ENCODE measurements at places on chromosomes 5 and 9.

GRCh38 chr9:92965061-92965758 is 17.9 kb downstream of the FGD3 start:
- no peak for DNase-seq

- DNase-seq: no peak
Measured at GRCh38 chr5:62718324-62718723, 139.7 kb downstream of the LRRC70 start.

DNA sequence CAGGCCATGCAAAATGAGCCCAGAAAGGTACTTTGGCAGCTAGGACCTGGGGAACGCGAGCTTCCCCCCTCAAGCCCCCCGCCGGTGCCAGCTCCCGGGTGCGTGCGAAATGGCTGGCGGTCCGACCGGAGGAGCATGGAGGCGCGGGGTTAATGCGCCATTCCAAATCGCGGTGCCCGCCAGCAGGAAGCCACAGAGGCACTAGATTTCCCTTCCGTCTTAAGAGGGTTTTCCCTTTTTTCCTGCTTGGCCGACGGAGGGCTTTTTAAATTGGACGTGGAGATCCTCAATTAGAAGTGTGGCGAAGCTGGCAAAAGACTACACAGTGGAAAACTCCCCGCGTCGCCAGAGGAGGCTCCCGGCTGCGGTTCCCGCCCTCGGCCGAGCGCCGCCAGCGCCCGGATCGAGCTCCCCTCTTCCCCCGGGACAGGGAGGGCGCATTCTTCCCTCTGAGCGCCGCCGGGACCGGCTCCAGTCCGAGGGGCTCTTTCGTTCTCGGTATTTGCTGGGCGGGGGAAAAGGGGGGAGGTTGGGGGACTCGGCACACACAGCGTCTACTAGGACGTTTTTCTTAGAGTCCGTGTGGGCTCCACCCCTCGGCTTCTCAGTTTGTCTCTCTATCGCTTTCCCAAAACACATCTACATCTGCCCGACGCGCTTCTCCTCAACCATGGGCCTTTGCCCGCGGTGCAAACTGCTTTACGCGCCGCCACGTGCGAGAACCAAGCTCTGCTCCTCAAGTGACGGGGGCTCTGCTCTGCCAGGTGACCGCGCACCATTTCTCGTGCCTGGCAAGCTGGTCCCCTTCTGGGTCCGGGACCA is 3.0 kb downstream of the GDNF start:
- DNase-seq: no peak

DNA sequence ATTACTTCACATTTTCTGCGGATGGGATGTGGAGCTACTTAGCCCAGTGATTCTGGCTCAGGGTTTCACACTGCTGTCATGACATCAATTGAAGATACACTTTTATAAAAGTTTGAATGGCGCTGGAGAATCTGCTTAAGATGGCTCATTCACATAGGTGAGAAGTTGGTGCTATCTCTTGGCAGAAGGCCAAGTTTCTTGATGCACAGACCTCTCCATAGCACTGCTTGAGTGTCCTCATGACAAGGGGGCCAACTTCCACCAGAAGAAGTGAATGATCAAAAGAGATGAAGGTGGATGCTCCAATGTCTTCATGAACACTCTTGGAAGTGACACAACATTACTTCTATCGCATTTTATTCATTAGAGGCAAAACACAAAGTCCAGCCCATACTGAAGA is 403.7 kb upstream of the CCNG1 start:
- DNase-seq: no peak

DNA sequence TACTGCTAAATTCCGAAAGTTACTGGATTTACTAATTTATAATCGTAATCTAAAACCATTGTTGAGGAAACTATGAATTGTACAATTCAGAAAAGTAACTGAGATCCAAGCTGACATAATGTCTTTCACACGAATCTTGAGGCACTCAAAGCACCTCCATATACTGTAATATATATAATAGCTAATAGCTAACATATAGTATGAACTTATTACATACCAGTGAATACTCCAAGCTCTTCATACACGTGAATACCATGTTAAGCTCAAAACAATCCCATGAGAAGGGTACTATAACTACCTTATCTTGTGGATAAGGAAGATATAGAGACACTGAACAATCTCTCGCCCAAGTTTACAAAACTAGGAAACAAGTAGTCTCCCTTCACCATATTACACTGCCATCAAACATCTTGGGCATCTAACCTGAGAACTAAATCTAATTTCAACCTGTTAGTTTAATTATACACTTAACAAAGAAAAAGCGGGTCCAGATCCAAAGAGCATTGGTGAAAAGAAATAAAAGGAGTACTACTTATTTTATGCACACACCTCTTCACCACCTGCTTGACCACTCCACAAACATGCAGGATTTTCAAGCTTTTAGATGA is 1.0 kb downstream of the NUDCD2 start:
- no peak for DNase-seq

GRCh38 chr9:28064241-28064815 is 491.0 kb upstream of the C9orf72 start:
- no peak for DNase-seq

- DNase-seq: no peak
Measured at GRCh38 chr9:86405926-86406325, 51.7 kb upstream of the TUT7 start.

GRCh38 chr5:134551901-134552300 is 26.4 kb downstream of the JADE2 start:
- DNase-seq: no peak

GRCh38 chr5:165108809-165109208 is 1603.4 kb downstream of the MAT2B start:
- no peak for DNase-seq

GRCh38 chr5:179306191-179307012 is 38.9 kb downstream of the ADAMTS2 start:
- no peak for DNase-seq

DNA sequence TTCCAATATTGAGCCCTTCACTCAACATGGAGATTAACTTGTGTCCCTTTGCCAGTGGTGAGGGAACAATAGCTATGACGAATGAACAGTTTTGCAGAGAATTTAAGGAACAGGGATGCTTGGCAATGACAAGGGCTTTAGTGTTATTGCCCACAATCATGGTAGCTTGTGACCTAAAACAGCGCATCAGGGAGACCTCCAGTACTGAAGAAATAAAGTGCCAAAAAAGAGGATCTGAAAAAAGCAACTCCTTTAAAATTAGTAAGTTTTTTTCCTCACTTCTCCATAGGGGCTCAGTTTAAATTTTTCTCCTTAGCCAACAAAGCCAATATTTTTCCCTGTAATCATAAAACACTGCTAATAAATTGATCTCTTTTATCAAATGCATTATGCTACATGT is 41.8 kb upstream of the PAM start:
- no peak for DNase-seq

DNA sequence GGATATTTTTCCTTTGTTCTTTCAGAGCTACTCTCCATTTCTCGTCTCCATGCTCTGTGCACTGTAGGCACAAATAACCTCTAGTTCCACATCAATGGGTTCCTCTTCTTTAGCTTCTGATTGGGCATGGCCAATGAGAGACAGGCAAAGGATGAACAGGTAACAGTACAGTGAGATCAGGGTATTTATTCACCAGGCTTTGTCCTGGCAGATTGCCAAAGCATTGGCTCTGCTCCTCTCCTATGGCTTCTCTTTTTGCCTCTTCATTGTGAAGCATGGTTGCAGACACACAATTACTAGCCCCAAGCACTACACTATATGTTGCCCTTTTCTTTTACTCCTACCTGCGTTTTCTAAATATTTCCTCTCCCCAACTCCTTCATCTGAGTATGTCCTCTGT is 215.1 kb upstream of the ARRDC3 start:
- no peak for DNase-seq

DNA sequence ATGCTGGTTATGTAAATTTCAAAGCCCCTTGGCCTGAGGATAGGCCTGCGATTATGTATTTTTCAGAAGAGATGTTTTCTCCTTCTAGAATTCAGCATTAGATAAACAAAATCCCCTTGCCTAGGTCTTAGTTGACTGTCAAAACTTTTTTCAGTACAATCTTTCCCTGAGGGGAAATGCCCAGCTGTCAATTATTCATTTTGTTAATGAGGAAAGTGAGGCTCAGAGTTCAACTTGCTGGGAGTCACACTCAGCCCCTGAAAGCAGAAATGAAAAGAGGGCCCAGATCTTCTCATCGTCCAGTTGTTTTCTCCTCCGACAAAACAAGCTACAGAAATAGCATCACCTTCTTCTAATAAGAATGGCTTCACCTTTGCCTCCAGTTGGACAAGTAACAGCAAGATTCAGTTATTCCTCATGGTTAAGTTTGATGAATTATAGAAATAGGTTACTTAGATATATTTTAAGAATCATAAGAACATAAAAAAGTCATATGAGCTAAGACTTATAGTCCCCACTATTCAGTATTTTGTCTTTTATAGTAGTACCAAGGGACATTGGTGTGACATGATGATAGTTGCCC is 627.1 kb upstream of the WWC1 start:
- DNase-seq: no peak

DNA sequence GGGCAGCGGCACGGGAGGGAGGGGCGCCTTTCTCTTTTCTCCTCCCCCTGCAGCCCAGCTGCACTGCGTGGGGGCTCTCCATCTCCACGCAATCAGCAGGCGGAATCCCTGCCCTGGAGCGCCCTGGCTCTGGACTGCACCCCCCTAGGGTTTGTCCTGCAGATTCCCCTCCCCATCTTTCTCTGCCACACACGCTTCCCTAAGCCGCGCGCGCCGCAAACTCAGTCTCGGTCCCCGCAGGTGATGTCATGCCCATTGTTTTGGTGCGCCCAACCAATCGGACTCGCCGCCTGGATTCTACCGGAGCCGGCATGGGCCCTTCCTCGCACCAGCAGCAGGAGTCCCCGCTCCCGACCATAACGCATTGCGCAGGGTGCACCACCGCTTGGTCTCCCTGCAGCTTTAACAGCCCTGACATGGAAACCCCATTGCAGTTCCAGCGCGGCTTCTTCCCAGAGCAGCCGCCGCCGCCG is at the start of gene KCNN2:
Gene KCNN2, plus strand, starts transcription at position 347 of the 473 bp plus-strand sequence. Its CDS starts 70 bp downstream, at position 417.
- DNase-seq: no peak

DNA sequence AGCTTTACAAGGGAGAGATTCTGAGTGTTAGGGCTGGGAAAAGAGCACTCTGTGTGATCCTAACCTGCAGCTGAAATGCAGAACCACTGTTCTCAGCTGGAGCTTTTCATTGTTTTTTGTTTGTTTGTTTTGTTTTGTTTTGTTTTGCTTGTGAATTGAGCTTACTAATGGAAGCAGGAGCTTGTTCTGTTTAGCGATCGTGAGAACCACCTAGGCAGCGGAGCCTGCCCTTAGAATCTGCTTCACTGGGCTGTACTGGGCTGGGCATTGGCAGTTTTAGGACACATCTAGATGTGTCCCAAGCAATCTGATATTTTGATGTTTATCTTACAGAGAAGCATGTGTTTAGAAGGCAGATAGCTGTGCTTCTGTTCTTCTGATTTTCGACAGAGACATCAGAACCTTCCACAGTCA is 14.3 kb downstream of the SYK start:
- DNase-seq: no peak

DNA sequence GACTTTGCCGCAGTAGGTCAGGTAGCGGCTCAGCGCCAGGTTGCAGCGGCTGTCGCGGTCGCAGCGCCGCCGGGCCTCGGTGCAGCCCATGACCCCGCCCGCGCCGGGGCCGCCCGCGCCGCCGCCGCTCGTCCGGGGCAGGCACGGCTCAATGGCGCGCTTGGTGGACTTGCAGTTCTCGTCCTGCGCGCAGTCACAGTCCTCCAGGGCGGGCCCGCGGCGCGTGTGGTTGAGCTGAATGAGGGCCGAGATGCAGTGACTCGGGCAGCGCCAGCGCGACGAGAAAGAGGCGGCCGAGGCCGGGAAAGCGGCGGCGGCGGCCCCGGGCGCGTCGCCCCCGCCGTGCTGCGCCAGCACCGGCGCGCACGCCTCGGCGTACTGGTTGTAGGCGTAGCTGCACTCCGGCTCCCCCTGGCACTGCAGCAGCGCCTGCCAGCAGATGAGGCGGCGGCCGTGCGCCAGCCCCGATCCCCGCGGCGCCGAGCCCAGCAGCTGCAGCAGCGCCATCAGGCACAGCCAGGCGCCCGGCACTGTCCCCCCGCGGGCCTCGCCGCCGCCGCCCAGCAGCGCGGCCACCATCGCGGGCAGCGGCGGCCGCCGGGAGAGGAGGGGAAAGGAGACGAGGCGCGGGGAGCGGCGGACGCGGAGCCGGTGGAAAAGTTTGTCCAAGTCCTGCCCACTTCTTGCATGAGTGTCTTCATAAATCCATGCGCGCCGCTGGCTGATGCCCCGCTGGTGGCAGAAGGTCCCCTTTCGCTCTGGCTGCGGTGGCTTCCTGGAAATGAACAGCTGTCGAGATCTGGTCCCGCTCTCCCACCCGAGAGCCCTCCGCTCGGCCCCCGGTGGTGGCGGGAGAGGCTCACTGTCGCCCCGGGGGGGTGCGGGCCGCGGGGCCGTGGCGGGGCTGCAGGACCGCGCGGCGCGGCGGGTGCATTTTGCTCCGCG is 833 bp downstream of the GAS1 start:
- DNase-seq: peak; percentile 26

- DNase-seq: no peak
Measured at GRCh38 chr5:18850216-18850615, 1137.8 kb downstream of the CDH18 start.

GRCh38 chr5:179805070-179805528 is 1.6 kb downstream of the MGAT4B start:
- no peak for DNase-seq

DNA sequence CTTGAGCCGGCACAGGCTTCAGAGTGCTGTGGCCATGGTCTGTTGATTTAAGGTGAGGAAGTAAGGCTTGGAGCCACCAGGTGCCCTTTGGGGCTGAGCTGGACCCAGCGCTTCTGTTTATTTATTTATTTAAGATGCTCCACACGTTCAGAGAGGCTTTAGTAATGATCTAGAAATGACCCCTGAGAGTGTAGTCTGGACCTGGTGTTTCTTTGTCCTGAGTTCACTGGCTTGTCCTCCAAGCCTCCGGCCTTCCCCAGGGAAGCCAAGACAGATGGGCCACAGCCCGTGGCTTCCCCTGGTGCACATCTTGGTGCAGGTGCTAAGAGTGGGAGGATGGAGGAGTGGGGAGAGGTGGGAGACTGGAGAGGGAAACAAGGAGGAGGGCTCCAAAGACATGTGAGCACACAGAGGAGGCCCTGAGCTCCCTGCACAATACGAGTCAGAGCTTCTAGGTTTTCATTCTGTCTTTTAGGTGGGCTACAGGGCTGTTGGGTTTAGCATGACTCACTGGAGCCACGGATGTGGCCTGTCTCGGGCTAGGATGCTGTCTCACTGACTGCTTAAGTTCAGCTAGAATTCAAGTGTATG is 56.9 kb downstream of the AHRR start:
- DNase-seq: no peak

GRCh38 chr9:130138171-130138653 is 34.0 kb upstream of the NCS1 start:
- no peak for DNase-seq

- no peak for DNase-seq
Measured at GRCh38 chr9:19660019-19660418, 128.8 kb downstream of the SLC24A2 start.

- DNase-seq: no peak
Measured at GRCh38 chr9:132350861-132351315, 3.9 kb downstream of the SETX start.

DNA sequence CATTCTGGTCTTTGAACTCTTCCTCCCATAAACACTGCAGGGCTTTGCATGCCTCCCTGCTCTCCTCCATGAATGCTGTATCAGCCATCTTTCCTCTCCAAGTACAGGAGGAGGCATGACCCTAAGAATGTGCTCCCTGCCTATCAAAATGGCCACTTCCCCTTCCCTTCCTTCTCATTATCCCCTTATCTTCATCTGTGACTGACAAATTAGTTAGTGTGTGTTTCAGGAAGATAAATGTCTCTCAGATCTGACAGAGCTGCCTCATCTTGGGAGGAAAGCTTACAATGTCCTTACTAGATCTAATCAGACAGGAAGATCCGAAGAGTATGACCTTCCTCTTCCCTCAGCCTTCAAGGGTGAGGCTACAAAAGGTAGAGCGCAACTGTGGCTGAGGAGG is 46.2 kb downstream of the TLR4 start:
- no peak for DNase-seq
